ENCODE measurements at places on chromosomes 5 and 9. TPM values are rescaled to one million over a fixed set of nuclear protein-coding genes. Genes with fewer than 3 reads are reported as not detected.

Gene NFIL3
- total RNA-seq, result 35.2 TPM

Gene ISL1
- total RNA-seq, result not detected

Gene ANKRD18B
- total RNA-seq, result 1.1 TPM

Gene SLC6A7
- total RNA-seq, result under 0.01 TPM

Gene GFI1B
- not detected for total RNA-seq

Gene PTGR1
- total RNA-seq, result 60.3 TPM

Gene OTP
- total RNA-seq, result not detected

Gene CDKN2A
- total RNA-seq, result 16.9 TPM

Gene F12
- total RNA-seq, result 0.22 TPM

Gene PCDHGA5
- 1.5 TPM for total RNA-seq

Gene MAMDC4
- total RNA-seq, result 2.0 TPM

Gene DMRT2
- not detected for total RNA-seq

Gene PCDHA3
- 0.14 TPM for total RNA-seq

Gene PCDHB9
- not detected for total RNA-seq

Gene IFNE
- total RNA-seq, result 22.3 TPM

Gene DIPK1B
- total RNA-seq, result 0.44 TPM

Gene LSM11
- total RNA-seq, result 2.0 TPM

Gene CLK4
- total RNA-seq, result 27.5 TPM

Gene GRM6
- not detected for total RNA-seq

Gene RNF208
- 0.43 TPM for total RNA-seq

Gene ADAMTS19
- total RNA-seq, result 32.2 TPM

Gene VAV2
- 16.6 TPM for total RNA-seq

Gene SNCB
- 0.14 TPM for total RNA-seq

Gene STXBP1
- total RNA-seq, result 44.4 TPM

Gene GNA14
- 1.3 TPM for total RNA-seq

Gene SH3TC2
- 10.6 TPM for total RNA-seq

Gene VPS13A
- total RNA-seq, result 24.1 TPM

Gene NUTM2F
- total RNA-seq, result not detected

Gene MOB3B
- 0.57 TPM for total RNA-seq

Gene GEMIN5
- total RNA-seq, result 9.6 TPM

Gene THBS4
- 0.14 TPM for total RNA-seq

Gene SLIT3
- 0.66 TPM for total RNA-seq

Gene ADGRV1
- 0.66 TPM for total RNA-seq

Gene IFNA13
- total RNA-seq, result not detected

Gene ANKRD33B
- total RNA-seq, result 3.1 TPM

Gene CCDC183
- total RNA-seq, result 0.22 TPM

Gene FIBCD1
- total RNA-seq, result 2.4 TPM

Gene PCDHAC2
- total RNA-seq, result 0.22 TPM

Gene DNAJC18
- total RNA-seq, result 8.1 TPM

Gene PCDHGA6
- total RNA-seq, result 4.8 TPM

Gene SLC4A9
- total RNA-seq, result not detected

Gene SLC24A2
- not detected for total RNA-seq

Gene OLFML2A
- total RNA-seq, result 11.5 TPM

Gene LNPEP
- total RNA-seq, result 47.4 TPM

Gene MEF2C
- 11.3 TPM for total RNA-seq

Gene PCDHB8
- 0.29 TPM for total RNA-seq

Gene SAP30L
- 18.4 TPM for total RNA-seq

Gene GARIN3
- not detected for total RNA-seq

Gene FAM78A
- total RNA-seq, result 0.44 TPM

Gene INSL4
- total RNA-seq, result not detected

Gene PCDHGB2
- 2.2 TPM for total RNA-seq

Gene KIF12
- not detected for total RNA-seq

Gene CARD6
- total RNA-seq, result 11.6 TPM

Gene BTNL8
- total RNA-seq, result not detected
